T-helper 17 cell (primary cell): ENCODE measurements at places on chromosomes 2 and 18. TPM values are rescaled to one million over a fixed set of nuclear protein-coding genes. Genes with fewer than 3 reads are reported as not detected.

SEPTIN10 gene
- total RNA-seq: 6.2 TPM

HOXD1 gene
- total RNA-seq: not detected

NEB gene
- 1.6 TPM for total RNA-seq

- DNase-seq: no peak
Measured at GRCh38 chr2:147945660-147946059, 74.9 kb downstream of the ORC4 start.

GRCh38 chr2:99776206-99776905 lies 286.5 kb upstream of the REV1 start:
- no peak for DNase-seq
